ENCODE measurements at places on chromosomes 2 and 18.

- no peak for DNase-seq
These were observed 7.7 kb downstream of the IGFBP5 start for GRCh38 chr2:216687646-216688045.

GRCh38 chr2:115386465-115386864 is 944.0 kb downstream of the DPP10 start:
- DNase-seq, result no peak

DNA sequence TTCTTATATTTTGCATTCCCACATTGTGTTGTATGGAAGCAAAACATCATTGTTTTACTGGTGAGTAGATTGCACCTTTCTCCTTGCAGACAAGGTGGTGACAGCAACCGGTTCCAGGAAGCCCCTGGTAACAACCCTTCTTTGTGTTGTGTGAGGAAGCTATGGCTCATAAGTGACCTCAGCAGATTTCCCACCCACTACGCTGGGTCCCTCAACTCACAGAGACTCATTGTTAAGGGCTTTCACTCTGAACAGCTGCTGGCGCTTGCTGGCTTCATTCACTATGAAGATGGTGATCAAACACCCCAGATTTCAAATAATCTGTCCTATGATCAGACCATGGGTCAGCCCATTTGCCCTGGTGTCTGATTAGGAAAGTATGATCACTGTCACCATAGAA is 53.4 kb downstream of the WIPF1 start:
- no peak for DNase-seq

- DNase-seq, result no peak
These were observed 280.3 kb upstream of the ZSWIM2 start for GRCh38 chr2:187129306-187129705.

DNA sequence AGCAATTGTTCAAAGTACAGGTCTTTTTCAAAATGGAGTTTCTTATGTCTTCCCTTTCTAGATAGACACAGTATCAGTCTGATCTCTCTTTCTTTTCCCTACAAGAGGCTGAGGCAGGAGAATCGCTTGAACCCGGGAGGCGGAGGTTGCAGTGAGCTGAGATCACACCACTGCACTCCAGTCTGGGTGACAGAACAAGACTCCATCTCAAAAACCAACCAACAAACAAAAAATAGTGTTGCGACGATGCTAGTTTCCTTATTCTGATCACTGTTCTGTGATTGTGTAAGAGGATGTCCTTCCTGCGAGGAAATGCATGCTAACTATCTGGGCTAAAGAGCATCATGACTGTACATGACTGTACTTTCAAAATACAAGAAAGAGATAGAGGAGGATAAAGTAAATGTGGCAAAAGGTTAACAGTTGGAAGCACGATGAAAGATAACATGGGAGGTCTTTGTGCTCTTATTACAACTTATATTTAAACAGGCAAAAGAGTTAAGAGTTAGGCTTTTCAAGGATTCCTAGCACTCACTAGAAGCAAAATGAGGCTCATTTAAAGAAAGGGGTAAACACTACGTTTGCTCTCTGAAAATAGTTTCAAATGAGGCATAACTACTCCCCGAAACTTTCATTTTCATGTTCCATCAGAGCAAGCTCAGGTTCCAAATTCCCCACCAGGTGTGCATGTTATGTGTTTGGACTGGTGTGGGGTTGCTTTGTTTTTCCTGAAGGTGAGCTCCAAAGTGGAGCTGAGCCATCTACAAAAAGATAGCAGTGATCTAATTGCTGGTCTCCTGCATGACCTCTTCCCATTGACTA is 23.8 kb downstream of the SOWAHC start:
- no peak for DNase-seq

GRCh38 chr18:22213333-22213973 is 44.1 kb downstream of the GATA6 start:
- no peak for DNase-seq

DNA sequence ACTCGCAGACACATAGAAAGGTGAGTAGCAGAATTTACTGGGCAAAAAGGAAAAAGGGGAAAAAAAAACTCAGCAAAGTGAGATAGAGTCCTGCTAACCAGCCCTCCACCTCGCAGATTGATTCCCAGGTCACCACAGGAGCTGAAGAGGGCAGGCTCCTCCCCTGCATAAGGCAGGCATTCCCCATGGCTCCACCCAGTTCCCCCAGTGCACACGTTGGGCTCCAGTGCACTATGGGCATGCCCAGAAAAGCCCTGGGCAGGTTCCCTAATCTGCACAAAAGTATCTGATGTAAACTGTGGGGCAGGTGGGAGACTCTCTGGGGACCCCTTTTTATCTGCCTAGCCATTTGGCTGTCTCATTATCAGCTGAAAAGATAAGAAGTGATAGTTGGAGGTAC is 461.2 kb upstream of the TMEFF2 start:
- no peak for DNase-seq

DNA sequence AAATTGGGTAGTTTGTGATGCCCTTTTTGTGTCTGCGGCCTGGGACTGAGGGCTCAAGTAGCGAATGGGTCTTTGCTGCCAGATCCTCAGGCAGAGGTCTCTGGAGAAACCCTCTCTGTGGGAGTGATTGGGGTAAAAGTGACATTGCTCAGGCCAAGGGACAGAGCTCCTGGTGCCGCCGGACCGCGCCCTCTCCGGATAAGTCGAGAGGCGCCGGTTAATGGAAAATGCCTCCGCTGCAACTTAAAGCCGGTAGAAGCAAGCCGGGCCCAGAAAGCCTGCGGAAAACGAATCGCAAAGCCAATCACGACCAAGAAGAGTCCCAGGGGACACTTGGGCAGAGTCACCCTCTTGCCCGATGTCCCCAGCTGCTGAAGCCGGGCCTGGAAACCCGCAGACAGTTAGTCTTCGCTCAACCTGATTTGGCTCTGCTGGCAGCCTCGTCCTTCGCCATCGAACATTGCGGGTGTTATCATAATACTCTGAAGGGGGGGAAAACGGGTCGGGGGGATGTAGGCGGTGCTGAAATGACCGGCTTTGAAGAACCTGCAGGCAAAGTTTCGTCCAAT is 352 bp upstream of the HOXD12 start:
- DNase-seq, result no peak

- DNase-seq, result no peak
These were observed 65.1 kb downstream of the SIGLEC15 start for GRCh38 chr18:45890606-45891005.

- no peak for DNase-seq
These were observed 102.1 kb upstream of the LMAN1 start for GRCh38 chr18:59461171-59461570.

- DNase-seq, result no peak
These were observed 252.2 kb downstream of the ASXL3 start for GRCh38 chr18:33830213-33830612.

DNA sequence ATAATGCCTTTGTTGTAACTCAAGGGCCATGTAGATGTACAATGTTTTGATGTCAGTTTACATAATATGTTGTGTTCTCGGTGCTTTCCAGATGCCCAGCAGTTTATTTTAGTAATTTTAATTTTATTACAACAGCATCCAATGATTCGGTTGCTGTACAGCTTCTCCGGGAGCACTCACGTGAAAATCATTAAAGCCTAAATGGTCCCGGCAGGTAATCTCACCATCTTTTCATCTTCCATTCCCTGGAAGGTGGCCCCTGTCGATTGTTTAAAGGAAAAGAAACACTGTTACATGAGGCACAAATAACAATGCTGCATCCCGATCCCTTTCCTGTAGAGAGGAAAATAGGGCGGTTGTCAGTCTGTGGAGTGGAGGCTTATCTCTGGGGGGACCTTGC is 498.1 kb downstream of the SLC4A3 start:
- no peak for DNase-seq
